ENCODE measurements at places on chromosomes 7 and 10. TPM values are rescaled to one million over a fixed set of nuclear protein-coding genes. Genes with fewer than 3 reads are reported as not detected.

- DNase-seq, result no peak
- H3K27ac ChIP-seq, result no peak overlapping the region
- no peak overlapping the region for H3K4me3 ChIP-seq
- no peaks in the 10 kb centered on the region for H3K27me3 ChIP-seq
- H3K36me3 ChIP-seq, result peaks cover 2% of the 10 kb centered on the region
These were observed 28.1 kb downstream of the LRRC4 start for GRCh38 chr7:128003167-128003566.

GRCh38 chr7:2807460-2807844 is 36.7 kb downstream of the GNA12 start:
- H3K36me3 ChIP-seq, result no peaks in the 10 kb centered on the region
- no peaks in the 10 kb centered on the region for H3K27me3 ChIP-seq
- DNase-seq, result no peak
- peaks cover 10% of the 10 kb centered on the region for H3K4me1 ChIP-seq

DNA sequence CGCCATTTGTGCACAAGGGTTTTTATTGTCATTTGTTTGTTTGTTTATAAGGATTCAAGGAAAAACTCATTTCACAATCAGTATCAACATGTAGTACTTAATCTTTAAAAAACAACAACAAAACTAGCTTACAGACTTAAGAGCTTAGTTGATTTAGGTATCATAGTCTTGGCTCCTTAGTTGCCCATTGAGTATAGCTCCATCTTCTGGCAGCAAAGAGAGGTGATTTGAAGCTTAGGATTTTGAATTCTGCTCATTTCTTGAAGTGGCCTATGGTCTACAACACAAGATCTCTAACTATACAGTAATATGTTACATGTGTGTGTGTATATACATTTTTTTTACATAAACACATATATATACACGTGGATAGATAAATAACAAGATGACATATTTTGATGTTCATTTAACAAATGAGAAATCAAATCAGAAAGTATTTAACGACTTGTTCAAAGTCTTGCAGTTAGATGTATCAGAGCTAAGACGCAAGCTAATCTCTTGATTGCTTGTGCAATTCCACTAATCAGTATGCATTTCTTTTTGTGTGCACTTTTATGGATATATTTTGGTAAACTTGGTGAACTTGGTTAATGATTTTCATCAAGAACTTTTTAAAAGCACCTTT is 307.3 kb downstream of the CAMK1D start:
- no peak overlapping the region for H3K4me3 ChIP-seq
- H3K36me3 ChIP-seq, result no peaks in the 10 kb centered on the region
- DNase-seq, result peak; percentile 58
- H3K27ac ChIP-seq, result no peak overlapping the region
- no peaks in the 10 kb centered on the region for H3K4me1 ChIP-seq

- no peak overlapping the region for H3K4me3 ChIP-seq
- H3K27me3 ChIP-seq, result peaks cover 2% of the 10 kb centered on the region
- H3K4me1 ChIP-seq, result no peaks in the 10 kb centered on the region
- H3K27ac ChIP-seq, result no peak overlapping the region
These were observed 11.4 kb downstream of the NPVF start for GRCh38 chr7:25216837-25217236.

GRCh38 chr10:119383174-119383856 is 159.2 kb downstream of the RGS10 start:
- H3K27me3 ChIP-seq, result no peaks in the 10 kb centered on the region
- no peak for DNase-seq
- H3K27ac ChIP-seq, result no peak overlapping the region

DNA sequence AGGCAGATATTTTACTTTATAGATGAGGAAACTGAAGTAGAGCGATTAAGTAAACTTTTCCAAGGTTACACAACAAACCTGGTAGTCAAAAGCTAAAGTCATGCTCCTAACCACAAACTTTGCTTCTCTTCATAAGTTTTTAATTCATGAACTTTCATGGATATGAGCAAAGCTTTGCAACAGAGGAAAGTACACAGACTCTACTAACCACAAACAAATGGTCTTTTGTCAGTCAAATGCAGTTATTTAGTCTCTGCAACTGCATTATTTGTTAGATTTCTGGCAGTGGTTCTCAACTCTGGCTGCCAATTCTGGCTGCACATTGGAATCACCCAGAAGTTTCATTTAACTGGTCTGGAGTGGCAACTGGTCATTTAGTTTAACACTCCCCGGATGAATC is 140.6 kb upstream of the TMEM168 start:
- H3K36me3 ChIP-seq, result no peaks in the 10 kb centered on the region
- no peak overlapping the region for H3K27ac ChIP-seq
- no peaks in the 10 kb centered on the region for H3K4me1 ChIP-seq
- no peaks in the 10 kb centered on the region for H3K27me3 ChIP-seq
- no peak for DNase-seq

DNA sequence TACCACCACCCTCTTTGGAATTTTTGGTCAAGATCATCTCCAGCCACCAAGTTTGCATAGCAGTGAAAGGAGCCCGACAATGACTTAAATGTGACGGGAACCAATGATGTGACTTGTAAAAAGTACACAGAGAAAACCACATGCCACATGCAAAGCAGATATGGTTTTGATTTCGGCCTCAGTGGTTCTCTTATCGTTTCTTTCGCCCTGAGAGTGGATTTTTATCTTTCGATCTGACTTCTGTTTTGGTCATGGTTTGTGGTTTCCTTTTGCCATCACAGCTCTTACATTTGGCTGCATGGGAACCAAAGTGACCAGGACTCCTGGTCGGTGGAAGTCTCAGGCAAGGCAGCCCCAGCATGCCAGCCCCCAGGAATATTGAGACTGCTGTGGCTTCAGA is 31.5 kb downstream of the TCF7L2 start:
- no peak overlapping the region for H3K27ac ChIP-seq
- H3K36me3 ChIP-seq, result no peaks in the 10 kb centered on the region
- H3K27me3 ChIP-seq, result no peaks in the 10 kb centered on the region
- no peak for DNase-seq

GRCh38 chr7:120370954-120371353 is 98.0 kb downstream of the KCND2 start:
- H3K27ac ChIP-seq, result no peak overlapping the region
- DNase-seq, result no peak
- H3K4me3 ChIP-seq, result no peak overlapping the region
- no peaks in the 10 kb centered on the region for H3K4me1 ChIP-seq

GRCh38 chr7:112882511-112882910 is 92.3 kb upstream of the TMEM168 start:
- no peaks in the 10 kb centered on the region for H3K27me3 ChIP-seq
- H3K27ac ChIP-seq, result no peak overlapping the region
- H3K4me3 ChIP-seq, result no peak overlapping the region
- no peak for DNase-seq

GRCh38 chr7:82507365-82507975 is 63.9 kb upstream of the CACNA2D1 start:
- no peak overlapping the region for H3K27ac ChIP-seq
- no peak overlapping the region for H3K4me3 ChIP-seq
- no peak for DNase-seq
- H3K27me3 ChIP-seq, result no peaks in the 10 kb centered on the region
- no peaks in the 10 kb centered on the region for H3K4me1 ChIP-seq
- H3K36me3 ChIP-seq, result no peaks in the 10 kb centered on the region

- DNase-seq, result peak; percentile 80
- no peak overlapping the region for H3K4me3 ChIP-seq
- H3K27me3 ChIP-seq, result no peaks in the 10 kb centered on the region
- no peaks in the 10 kb centered on the region for H3K36me3 ChIP-seq
- H3K4me1 ChIP-seq, result peaks cover 12% of the 10 kb centered on the region
- H3K27ac ChIP-seq, result no peak overlapping the region
These were observed 52.1 kb downstream of the TSPAN12 start for GRCh38 chr7:120805636-120806388.

DNA sequence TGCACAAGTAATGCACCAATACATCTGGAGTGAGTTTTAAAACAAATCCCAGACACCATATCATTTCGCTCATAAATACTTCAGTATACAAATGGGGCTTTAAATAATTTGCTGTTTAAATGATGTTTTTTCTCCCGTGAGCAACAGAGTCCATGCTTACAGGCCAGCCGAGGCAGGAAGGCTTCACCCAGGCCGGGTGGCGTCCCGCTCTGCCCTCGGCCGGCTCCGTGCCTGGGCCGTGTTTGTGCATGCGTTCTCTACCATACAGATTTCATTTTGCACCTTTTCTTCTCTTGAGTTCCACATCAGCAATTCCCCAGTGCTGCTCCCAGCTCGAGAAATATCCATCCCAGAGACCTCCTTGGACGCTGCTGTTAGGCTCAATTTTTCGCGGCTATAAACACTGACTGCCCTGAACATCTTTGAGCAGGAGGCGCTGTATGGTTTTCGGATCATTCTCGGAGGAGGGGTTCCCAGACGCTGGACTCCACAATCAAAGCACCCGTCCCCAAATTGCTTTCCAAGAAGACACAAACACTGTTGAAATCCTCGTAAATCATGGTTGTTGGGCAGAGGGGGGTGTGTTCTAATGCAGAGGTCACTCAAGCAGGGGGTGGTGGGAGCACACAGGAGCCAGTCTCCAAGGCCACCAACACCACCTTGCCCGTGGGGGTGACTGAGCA is 91.6 kb downstream of the MICALL2 start:
- no peaks in the 10 kb centered on the region for H3K36me3 ChIP-seq
- H3K27me3 ChIP-seq, result peaks cover 5% of the 10 kb centered on the region
- no peak overlapping the region for H3K27ac ChIP-seq

- H3K4me1 ChIP-seq, result peaks cover 15% of the 10 kb centered on the region
- no peaks in the 10 kb centered on the region for H3K27me3 ChIP-seq
- H3K4me3 ChIP-seq, result no peak overlapping the region
These were observed 4.4 kb downstream of the IFIT3 start for GRCh38 chr10:89332123-89332633.

DNA sequence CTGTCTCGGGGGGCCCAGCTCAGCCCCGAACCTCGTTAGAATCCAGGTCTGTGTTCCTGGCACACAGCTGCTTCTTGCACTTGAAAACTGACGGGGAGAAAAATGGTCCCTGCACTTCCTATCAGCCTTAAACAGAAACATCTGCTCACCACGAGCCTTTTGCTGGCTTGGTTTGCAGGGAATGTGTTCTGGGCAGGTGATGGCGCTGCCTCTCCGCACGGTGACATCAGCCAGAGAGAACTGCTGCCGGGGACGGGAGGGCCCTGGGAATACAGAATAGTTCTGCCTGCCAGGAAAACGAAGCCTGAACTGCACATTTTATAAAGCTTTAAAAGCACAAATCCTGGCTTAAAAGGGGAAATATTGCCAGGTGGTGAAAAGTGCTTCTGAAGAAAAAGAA is 622.5 kb downstream of the TYW1 start:
- DNase-seq, result no peak
- no peaks in the 10 kb centered on the region for H3K36me3 ChIP-seq
- H3K27ac ChIP-seq, result no peak overlapping the region
- H3K4me1 ChIP-seq, result no peaks in the 10 kb centered on the region
- H3K4me3 ChIP-seq, result no peak overlapping the region
- no peaks in the 10 kb centered on the region for H3K27me3 ChIP-seq

DNA sequence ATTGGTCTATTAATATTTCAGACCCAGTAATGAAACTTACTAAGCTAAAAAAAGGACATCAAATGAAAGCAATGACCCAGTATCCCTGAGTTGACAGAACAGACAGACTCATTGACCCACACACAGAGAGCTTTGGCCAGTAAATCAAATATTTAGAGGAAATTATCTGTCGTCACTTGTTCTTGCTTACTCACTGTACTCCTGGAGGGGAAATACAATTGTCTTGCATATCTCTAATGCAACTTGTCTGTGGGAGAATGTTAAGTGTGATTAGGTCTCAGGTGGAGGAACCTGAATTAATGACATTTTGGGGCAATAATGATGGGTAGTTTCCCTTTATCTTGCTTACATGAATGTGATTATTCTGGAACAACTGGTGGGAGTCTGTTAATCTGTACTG is 80.4 kb downstream of the CUBN start:
- H3K4me3 ChIP-seq, result no peak overlapping the region
- H3K27me3 ChIP-seq, result no peaks in the 10 kb centered on the region
- H3K27ac ChIP-seq, result peak overlapping the region; percentile 32
- DNase-seq, result peak; percentile 76
- peaks cover 16% of the 10 kb centered on the region for H3K4me1 ChIP-seq

DNA sequence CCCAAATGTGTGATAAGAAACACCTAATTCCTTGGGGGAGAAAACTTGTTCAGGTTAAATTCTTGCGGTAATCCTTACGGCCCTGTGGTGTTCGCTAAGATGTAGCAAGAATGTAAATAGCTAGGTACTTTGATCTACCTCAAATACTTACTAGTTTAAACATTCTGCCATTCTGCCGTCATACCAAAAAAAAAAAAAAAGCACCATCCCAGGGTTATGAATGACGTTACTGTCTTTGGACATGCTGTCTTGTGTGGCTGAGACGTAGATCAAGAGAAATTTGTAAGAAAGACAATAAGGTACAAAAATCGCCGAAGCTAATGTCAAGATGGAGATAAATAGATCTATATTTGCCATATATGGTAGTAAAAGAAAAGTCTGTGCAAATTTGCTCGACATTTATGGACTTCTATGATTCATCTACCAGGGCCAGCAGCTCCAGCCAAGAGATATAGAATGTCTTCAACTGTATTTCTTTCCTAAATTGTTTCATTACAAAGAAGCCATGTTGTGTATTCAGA is 195.6 kb downstream of the CUX1 start:
- H3K27me3 ChIP-seq, result no peaks in the 10 kb centered on the region
- no peak overlapping the region for H3K4me3 ChIP-seq
- no peaks in the 10 kb centered on the region for H3K4me1 ChIP-seq
- no peak overlapping the region for H3K27ac ChIP-seq
- no peaks in the 10 kb centered on the region for H3K36me3 ChIP-seq

DNA sequence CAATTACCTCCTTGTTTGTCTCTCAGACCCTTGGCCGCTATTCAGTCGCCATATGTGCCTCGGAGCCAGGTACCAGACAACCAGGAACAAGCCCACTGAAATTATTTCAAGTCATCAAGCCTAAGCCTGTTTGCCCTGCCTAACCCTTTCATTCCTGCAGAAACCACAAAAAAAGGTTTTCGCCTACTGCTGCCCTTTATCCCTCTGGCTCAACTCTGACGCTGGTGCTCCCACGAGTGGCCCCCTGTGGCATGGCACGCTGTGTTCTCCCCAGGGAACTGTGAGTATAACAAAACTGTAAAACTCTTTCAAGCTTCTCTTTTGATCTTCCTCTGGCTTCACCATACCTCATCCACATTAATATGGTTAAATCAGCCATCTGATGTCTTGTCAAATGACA is 215.7 kb upstream of the CDC14C start:
- no peaks in the 10 kb centered on the region for H3K4me1 ChIP-seq
- H3K27me3 ChIP-seq, result no peaks in the 10 kb centered on the region
- H3K27ac ChIP-seq, result no peak overlapping the region
- DNase-seq, result no peak
- no peak overlapping the region for H3K4me3 ChIP-seq
- no peaks in the 10 kb centered on the region for H3K36me3 ChIP-seq

- no peaks in the 10 kb centered on the region for H3K36me3 ChIP-seq
- no peak for DNase-seq
- no peaks in the 10 kb centered on the region for H3K27me3 ChIP-seq
- H3K4me3 ChIP-seq, result peak overlapping the region; percentile 65
These were observed 598 bp upstream of the ZEB1 start for GRCh38 chr10:31318382-31318853.

The C10orf62 gene
- not detected for total RNA-seq

The NOC3L gene
- total RNA-seq, result 19.8 TPM

The MKI67 gene
- 101 TPM for total RNA-seq

The HUS1 gene
- total RNA-seq, result 49.7 TPM

The EPHB4 gene
- total RNA-seq, result 148 TPM

The EBF3 gene
- total RNA-seq, result 2.0 TPM

The PLCE1 gene
- 0.04 TPM for total RNA-seq

The PARP12 gene
- 52.2 TPM for total RNA-seq

The FRMD4A gene
- 155 TPM for total RNA-seq

The GSTK1 gene
- 119 TPM for total RNA-seq

The GDF2 gene
- total RNA-seq, result not detected

The FZD1 gene
- 3.2 TPM for total RNA-seq

The FOXI2 gene
- total RNA-seq, result not detected

The GLI3 gene
- 30.3 TPM for total RNA-seq

The WDFY4 gene
- 10.2 TPM for total RNA-seq
